Stimulated activated naive CD4-positive, alpha-beta T cell treated with Interleukin-2 at 50 U/mL for 16 hours (primary cell): ENCODE measurements at places on chromosomes 13 and 19.

DNA sequence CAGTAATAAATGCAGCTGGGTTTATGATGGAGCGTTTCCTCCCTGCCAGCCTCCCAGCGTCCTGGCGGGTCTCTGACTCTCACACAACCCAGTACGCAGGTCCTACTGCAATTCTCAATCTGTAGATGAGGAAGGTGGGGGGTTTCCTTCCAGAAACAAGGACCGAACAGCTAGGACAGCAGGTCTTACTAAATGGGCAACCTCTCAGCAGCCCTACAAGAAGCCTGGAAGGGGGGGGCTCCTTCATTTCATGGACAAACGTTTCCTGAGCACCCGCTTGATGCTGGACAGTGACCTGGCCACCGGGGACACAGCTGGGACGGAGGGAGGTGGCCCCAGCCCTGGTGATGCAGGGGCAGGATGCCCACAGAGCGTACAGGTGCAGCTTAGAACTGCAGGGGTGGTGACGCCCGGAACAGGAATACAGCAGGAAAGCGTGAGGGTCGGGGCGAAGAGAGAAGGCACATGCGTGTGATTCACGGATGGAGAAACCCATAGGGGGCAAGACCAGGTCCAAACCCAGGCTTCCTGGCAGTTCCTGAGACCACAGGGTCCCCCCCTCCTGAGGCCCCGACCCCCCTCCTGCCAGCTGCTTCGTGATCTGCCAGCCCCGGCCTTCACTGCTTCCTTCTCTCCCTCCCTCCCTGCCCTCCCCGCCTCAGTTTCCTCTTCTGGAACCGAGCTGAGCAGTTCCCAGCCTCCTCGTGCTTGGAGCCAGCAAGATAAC is 732 bp upstream of the C2CD4C start:
- no peak for DNase-seq

- peak; percentile 26 for DNase-seq
Measured at GRCh38 chr19:19115954-19116353, 22.3 kb downstream of the TMEM161A start.

DNA sequence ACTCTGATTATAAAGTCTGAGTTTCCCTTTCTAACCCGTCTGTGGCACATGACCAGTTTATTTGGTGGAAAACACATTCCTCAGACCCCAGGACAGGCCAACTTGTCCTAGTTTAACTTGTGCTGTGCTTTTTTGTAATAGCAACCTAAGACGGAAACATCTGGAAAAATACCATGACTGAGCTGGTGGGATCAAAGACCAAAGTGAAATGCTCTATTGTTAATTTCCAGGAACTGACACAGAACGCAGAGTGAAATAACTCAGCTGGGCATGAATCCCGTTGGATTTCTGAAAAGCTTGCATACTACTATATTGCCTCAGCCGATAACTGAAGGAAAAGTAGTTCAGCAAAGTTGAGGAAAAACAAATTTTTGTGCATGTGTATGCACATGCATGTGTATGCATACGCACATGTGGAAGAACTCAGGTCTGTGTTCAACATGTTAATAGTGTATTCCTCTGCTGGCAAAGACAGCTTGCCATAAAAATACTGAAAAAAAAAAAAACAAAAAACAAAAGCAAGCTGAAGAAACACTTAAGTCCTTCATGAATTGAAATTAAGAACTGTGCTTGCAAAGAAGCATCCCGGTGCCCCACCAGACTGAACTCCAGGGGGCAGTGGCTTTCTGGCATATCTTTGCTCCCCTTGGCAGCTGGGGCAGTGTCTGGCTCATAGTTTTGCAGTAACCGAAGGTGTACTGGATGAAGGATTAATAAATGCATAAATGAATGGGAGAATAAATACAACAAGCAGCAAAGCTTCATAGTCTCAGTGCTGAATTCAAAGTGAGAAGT is 187.8 kb downstream of the LHFPL6 start:
- DNase-seq: no peak

DNA sequence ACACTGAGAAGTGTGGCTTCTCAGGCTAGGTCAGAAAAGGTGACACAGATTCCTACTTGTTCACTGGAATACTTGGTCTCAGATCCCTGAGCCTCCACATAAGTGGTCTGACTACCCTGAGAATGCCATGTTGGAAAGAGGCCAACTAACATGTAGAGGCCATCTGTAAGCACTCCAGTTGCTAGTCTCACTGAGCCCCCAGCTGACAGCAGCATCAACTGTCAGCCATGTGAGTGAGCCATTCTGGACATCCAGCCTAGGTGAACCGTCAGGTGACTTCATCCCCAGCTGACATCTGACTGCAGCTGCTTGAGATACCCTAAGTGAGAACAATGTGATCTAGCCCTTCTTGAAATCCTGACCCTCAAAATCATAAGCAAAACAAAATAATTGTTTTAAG is 18.1 kb upstream of the ARL11 start:
- DNase-seq: no peak

- no peak for DNase-seq
Measured at GRCh38 chr19:58434217-58434616, 5.7 kb downstream of the ZNF132 start.

GRCh38 chr19:42419309-42419708 is 7.9 kb downstream of the LIPE start:
- DNase-seq: no peak

GRCh38 chr13:61415058-61415721 is 459 bp downstream of the PCDH20 start:
- DNase-seq: no peak

- no peak for DNase-seq
Measured at GRCh38 chr19:55621205-55621672, 3.1 kb downstream of the ZNF784 start.

DNA sequence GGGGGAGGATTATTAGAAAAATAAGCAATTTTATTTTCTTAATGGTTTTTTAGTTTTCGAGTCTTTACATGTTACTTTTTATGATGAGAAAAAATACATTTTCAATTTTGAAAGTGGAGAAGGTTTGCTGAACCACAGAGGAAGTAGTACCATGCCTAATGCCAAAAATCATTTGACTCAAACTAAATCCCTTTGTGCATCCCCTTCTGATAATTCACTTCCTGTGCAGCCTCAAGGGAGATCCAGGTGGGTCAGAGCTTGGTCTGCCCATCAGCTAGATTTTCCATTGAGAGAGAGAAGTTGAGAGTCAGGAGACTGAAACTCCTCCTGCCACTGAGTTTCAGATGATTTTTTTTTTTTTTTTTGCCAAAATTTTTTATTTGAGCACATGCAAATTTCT is 571.7 kb downstream of the LIG4 start:
- DNase-seq: no peak

GRCh38 chr19:56261145-56261544 is 11.4 kb upstream of the EDDM13 start:
- DNase-seq: no peak

- DNase-seq: no peak
Measured at GRCh38 chr19:39240421-39240820, 4.4 kb downstream of the IFNL3 start.

DNA sequence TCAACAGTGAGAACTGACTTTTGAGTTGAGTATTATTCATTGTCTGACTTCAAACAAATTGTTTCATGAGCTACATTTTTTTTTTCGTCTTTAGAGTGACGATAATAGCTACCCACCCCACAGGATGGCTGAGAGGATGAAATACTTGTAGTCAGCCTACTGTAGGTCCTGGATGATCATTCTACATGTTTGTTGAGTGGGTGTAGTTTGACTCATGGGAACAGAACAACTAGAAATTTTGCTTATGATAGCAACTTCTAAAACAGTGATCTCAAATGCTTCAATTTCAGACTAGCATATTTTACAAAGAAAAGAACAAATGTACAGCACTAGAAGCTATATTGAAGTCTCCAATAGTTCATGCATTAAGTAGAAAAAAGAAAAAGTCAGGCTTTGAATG is 651.8 kb downstream of the PCDH9 start:
- DNase-seq: no peak

DNA sequence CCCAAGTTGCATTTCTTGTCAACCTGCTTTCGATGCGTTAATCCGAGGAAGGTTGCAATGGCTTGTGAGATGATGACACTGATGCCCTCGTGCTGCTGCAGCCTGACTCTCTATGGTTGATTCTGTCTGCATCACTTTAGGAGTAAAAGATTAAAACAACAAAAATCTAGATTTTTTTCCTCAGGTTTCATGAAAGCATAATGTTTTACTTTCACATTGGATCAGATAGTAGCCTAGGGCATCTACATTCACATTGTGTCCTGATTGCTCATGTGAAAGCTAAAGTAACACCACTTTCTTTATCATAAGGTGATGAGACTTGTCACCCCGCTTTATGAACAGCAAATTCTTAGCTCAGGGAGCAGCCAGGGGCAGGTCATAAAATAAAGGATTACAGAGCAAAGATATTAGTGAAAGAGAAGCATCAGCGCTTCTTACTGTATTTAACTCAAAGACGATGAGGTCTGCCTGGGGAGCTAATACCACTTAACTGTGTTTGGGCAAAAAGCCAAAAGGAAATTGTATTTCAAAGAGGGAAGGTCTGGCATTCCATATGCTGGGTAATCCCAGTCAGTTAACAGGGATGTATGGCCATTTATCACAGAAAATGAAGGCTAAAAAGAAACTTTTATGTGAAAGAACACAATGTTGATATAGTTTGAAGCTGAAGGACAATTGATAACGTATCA is 270.5 kb downstream of the GPC6 start:
- no peak for DNase-seq

DNA sequence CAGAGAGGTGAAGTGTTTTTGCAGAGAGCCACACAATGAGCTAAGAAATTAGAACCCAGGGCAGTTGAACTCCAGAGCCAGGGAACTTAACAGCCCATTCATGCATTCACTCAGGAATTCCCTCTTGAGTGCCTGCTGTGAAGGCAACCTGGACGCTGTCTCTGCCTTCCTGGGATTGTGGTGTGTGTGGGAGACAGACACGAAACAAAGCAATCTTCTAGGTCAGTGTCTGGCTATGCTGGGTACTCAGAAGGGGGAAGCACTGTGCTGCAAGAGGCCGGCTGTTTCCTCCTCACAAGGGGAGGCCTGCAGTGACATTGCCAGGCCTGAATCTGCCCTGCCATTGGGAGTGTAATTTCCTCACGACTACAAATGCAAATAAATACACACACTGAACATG is 9.7 kb downstream of the BCKDHA start:
- no peak for DNase-seq

- DNase-seq: no peak
Measured at GRCh38 chr13:35514061-35514477, 37.6 kb upstream of the MAB21L1 start.

DNA sequence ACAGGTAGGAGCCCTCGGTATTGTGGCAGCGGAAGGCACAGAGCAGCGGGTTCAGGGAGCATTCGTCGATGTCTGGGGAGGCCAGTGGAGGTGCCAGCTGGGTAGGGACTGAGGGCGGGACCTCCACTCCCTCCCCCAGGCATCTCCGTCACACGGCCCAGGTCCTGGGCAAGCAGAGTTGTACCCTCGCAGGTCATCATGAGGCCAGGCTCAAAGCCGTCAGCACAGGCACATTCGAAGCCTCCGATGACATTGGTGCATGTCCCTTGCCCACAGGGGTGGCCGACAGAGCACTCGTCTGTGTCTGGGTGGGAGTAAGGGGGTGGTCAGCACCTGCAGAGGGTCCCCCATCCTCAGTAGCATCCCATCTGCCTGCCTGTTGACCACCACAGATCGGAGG is 35.3 kb downstream of the CCL25 start:
- no peak for DNase-seq

DNA sequence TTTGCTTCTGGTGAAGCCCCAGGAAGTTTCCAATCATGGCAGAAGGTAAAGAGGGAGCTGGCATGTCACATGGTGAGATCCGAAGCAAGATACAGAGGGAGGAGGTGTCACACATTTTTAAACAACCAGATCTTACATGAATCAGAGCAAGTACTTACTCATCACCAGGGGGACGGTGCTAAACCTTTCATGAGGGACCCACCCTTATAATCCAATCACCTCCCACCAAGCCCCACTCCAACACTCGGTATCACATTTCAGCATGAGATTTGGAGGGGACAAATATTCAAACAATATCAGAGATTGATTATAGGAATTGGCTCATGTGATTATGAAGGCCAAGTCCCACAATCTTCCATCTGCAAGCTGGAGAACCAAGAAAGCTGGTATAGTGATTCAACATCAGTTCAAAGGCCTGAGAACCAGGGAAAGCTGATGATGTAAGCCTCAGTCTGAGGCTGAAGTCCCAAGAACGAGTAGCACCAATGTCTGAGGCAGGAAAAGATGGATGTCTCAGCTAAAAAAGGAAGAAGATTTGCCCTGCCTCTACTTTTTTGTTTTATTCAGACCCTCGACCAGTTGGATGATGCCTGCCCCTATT is 58.6 kb upstream of the WDFY2 start:
- DNase-seq: no peak

DNA sequence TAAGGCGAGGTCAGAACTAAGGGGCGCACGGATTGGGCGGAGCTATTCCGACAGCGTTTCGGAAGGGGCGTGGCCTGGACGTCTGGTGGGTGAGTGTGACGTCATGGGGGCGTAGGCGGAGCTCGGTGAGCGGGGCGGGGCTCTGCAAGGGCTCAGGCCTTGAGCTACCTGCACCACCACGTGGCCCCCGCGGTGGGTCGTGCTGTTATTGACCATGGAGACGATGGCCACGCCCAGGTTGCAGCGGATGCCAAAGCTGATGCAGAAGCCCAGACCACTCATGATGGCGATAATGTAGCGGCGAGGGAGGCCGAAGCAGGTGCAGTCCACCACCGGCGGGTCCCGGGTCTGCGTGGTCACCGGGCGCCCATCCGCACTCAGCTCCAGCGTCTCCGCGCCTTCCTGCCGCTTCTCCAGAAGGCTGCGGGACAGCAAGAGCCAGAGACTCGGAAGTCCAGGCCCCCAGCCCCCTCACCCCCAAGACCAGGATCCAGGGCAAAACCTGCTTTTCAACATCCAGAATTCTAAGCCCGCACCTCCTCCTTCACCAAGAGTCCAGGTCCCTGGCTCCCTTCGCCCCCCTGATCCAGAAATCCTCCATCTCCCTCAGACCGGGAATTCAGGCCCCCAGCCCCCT is 4.8 kb downstream of the SLC17A7 start:
- DNase-seq: peak; percentile 47

- DNase-seq: no peak
Measured at GRCh38 chr19:29483641-29483920, 42.2 kb upstream of the VSTM2B start.

DNA sequence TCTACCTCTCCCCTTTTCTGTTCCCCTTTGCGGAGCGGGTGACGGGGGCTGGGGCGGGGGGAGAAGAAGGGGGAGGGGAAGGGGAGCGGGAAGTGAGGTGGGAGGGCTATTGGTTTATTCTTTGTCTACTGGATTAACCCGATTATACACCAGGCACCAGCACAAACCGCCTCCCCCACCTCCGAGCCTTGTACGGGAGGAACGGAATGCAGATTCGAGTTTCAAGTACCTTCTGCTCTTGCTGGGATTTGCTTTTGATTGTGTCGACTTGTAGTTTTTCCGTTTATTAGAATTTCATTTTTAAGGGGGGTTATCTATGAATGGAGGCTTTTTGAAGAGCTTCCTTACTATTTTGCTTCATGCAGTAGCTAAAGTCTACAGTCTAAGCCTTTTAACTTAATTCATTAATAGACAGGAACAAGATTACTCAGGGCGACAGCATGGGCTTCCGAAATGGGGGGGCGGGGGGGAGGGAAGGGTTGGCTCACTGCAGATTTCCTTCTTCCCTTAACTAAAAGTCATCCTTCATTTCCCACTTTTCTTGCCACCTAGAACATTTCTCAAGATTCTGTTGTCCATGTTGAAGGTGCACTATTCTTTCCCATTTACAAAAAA is 937 bp upstream of the SPRY2 start:
- no peak for DNase-seq

- no peak for DNase-seq
Measured at GRCh38 chr19:497491-497868, 1.2 kb downstream of the MADCAM1 start.
